Progenitor cell of endocrine pancreas (in vitro differentiated cells): ENCODE measurements at places on chromosomes 11 and 22. TPM values are rescaled to one million over a fixed set of nuclear protein-coding genes. Genes with fewer than 3 reads are reported as not detected.

DNA sequence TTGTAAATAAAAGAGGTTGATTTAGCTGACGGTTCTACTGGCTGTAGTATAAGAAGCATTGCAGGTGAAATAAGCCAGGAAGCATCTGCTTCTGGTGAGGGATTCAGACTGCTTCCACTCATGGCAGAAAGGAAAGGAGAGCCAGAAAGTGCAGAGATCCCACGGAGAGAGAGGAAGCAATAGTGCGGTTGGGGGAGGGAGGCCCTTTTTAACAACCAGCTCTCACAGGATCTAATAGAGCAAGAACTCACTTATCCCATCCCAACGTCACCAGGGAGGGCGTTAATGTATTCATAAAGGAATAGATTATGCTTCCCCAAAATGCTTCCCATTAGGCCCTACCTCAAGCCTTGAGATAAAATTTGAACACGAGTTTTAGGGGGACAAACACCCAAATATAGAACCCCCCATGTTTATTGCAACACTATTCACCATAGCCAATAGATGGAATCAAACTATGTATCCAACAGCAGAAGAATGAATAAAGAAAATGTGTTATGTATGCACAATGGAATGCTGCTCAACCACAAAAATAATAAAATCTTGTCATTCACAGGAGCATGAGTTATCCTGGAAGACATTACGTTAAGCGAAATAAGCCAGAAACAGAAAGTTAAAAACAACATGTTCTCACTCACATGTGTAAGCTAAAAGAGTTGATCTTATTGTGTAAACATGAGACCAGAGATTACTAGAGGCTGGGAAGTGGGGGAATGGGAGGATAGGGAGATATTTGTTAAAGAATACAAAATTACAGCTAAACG is 908.3 kb upstream of the ANO3 start:
- DNase-seq: no peak

RAC2 gene
- 1.7 and 1.9 TPM in 2 replicates for total RNA-seq

UBQLN3 gene
- not detected in 2 replicates for total RNA-seq

- no peak for DNase-seq
These were observed 47.3 kb downstream of the NEU3 start for GRCh38 chr11:75035911-75036565.

CD3G gene
- not detected in 2 replicates for total RNA-seq

DNA sequence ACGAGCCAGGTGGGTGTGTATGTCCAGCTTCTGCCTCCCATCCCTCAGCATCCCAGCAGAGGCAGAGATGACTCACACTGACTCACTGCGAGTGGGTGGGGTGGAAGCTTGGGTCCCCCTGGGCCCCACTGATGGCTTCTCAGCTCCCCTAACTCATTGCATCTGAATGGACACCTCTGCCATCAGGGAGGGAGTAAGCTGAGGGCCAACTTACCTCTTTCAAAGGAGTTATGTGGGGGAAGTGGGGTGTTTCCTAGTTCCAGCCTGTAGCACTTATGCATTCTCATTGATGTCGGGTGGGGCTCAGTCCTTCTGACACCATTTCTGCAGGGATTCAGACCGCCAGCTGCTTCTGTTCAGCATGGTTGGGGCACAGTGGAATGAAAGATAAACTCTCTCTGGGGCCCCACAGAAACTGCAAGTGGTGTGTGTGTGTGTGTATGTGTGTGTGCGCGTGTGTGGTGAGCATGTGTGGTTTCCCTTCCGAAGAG is 1425.8 kb downstream of the TBC1D22A start:
- DNase-seq: no peak
